ENCODE measurements at places on chromosomes 5 and 9.

- DNase-seq, result no peak
These were observed 61.7 kb downstream of the RFX3 start for GRCh38 chr9:3464033-3464638.

DNA sequence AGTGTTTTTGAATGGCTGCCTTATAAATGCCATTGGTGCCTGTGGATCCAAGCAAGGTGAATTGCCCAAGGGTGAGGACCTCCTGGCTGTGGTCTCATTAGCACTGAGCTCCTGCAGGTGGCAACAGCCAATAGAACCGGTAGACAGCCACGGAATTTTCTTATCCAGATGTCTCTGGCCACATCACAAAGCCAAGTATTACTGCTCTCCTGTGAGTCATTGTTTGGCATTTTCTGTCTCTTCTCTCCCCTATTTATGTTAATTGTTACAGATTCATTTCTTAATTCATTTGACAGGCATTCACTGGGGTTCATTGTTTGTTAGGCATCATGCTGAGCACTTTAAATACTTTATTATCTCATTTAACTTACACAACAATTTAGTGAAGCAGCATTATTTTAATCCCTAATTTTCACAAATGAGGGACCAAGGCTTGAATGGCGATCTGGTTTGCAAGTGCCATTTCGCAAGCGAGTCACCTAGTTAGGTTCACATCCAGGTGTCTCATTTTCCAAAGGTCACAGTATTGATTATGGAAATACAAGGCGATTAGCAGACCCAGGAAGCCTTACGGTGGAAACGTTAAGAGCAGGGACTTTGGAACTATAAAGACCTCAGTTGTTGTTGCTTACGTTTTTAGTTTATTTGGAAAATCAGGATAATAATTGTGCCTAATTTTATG lies 58.2 kb upstream of the DPYSL3 start:
- no peak for DNase-seq

DNA sequence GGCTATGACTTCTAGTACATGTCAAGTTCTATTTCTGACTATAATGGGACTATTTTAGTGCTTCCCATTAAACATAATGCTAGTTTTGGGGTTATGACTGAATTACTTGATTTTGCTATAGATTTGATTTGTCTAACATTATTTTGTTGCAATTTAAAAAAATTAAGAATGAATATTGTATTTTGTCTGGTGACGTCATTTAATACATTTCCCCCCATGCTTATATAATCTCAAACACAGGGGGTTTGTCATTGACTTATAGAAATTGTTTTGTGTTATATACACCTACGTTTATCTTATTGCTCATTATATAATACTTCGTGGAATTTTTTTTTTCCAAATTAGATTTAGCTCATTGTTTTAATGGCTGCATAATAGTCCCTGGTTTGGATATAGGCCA lies 270.3 kb upstream of the VLDLR start:
- no peak for DNase-seq

DNA sequence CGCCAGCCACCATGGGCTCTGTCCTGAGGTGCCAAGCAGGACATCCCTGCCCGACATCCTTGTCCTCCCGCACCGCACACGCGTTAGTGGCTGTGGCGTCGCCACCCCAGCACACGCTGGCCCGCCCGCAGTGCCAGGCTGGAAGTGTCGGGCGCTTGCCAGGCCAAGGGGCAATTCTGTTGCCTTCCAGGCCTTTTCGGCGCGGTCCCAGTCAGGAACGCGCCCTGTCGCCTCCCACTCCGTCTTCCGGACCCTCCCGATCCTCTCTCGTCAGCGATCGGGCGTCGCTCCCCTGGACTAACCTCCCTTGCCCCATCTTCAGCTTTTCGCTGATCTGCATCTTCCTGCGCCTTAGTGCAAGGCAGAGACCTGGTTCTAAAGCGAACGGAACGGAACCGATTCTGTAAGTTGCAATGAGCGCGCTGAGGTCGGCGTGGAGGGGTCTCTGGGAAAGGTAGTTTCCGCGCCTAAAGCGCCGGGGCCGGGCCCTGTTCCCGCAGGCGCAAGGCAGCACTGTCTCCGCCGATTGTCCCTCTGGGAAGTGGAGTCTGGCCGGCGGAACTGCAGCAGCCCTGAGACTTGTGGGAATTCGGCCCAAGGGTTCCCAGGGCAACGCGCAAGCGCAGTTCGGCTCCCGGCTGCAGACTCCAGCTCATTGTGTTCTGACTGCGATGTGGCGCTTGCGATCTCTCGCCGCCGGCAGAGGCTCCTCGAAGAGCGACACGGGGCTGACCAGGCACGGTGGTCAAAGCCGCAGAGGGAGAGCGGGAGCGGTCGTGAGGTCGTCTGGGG lies at the start of gene ZNF454:
Gene ZNF454, plus strand, starts transcription at position 630 of the 792 bp plus-strand sequence. CDS start 1,594 bp downstream, outside the sequence.
- no peak for DNase-seq

- DNase-seq, result no peak
These were observed 6.7 kb downstream of the N4BP3 start for GRCh38 chr5:178119915-178120606.

DNA sequence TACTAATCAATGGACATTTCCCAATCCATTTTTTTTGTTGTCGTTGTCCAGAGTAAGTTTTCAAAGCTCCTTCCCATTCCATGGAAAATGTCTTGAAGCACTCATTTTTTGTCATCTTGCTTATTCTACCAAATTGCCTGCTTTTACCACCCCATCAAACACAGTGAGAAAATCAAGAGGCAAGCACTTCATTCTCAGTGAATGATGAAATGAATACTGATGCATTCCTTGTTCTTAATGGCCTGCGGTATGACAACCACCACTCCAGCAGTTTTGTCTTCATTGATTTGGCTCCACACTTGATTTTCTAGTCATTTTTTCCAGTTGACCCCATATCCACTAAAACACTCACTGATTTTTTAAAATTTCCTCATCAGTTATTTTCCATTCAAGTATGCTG lies 193.5 kb upstream of the ANKH start:
- DNase-seq, result no peak

GRCh38 chr9:127828262-127829031 lies 25.8 kb downstream of the FPGS start:
- DNase-seq, result no peak

DNA sequence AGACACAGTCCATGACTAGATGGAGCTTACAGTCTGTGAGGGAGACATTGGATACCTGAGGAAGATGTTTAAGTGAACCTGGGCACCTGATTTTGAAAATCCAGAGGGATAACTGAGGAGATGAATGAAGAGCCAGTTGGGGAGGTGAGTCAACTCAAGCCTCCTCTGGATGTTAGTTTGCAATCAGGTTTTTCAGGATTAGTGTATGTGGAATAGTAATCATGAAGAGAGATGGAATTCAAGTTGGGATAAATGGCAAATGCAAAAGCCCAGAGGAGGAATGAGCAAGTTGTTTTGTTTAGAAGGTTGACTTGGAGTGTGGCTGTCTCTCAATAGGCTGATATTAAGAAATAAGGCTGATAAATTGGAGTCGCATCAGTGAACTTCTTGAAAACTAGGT lies 28.9 kb downstream of the PRDM6 start:
- DNase-seq, result no peak

DNA sequence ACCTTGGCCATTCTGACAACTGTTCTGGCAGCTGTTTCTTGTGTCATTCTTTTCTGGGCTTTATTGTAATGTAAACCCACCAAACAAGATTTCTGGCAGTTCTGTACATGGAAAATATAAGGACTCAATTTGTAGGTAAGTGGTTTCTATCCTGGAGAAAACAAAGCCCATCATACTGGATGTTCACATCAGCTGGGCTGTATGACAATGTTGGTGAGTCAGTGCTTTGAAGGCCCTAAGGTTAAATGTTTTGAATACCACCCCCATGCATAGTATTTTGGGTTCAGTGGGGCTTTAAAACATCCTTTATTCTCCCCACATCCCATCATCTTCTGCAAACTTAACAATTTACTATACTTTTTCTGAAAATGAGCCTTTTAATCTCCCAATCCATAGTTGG lies 52.5 kb downstream of the SH3GL2 start:
- no peak for DNase-seq

GRCh38 chr9:135877791-135878527 lies 29.4 kb downstream of the CAMSAP1 start:
- DNase-seq, result no peak

DNA sequence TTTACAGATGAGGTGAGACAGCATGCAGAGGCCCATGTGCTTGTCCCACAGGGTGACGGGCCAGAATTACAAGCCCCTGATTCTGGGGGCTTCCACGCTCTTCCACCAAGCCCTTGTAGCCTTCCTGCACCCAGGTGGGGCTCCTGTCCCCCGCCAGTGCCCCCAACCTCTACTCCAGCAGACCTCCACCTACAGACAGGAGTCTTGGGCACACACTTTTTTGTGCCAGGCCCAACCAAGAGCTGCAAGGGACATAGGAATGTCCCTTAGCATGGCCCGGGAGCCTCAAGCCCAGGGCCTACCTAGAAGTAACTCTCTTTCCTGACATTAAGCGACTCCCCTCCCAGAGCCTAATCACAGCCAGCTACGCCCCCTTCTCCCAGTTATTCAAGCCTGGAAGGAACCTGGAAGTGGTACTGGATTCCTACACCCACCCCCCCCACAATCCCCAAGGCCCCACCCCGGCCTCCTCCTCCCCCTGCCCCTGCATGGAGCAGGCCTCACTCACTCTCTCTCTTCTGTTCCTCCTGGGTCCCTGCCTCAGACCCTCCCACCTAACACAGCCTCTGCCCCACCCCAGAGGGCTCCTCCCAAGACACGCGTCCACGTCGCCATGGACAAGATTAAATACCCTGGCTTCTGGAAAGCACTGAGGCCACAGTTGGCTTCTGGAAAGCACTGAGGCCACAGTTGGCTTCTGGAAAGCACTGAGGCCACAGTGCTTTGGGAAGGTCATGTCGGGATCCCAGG lies 30.5 kb downstream of the ADAMTS2 start:
- no peak for DNase-seq

DNA sequence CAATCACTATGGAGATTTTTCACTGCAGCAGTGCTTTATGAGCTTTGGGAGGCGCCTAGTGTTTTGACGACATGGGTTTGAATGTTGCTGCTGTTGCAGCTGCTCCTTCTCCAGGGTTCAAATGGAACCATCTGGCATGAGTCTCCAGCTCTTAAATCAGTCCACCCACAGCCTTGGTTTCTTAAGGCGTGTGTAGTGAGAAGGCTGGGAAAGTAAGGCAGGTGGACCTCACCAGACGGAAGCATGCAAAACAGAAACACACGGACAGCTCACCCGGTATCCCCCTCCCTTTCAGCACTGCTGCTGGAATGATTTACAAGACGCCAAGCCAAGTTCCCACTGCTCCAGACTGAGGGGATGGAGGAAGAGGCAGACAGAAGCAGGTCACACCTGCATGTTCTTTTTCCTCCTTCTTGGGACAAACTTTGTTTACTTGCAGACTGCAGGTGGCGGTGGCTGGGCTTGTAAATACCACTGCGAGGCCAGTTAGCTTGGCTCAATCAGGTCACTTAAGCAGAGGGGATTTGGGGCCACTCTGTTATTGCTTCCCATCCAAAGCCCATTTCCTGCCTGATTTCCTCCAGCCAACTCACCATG lies 47.4 kb downstream of the ADAM19 start:
- no peak for DNase-seq

All from NCI-H460 (cell line).